Breast epithelium (tissue), 4 donors: ENCODE measurements at places on chromosomes 3 and 15.

DNA sequence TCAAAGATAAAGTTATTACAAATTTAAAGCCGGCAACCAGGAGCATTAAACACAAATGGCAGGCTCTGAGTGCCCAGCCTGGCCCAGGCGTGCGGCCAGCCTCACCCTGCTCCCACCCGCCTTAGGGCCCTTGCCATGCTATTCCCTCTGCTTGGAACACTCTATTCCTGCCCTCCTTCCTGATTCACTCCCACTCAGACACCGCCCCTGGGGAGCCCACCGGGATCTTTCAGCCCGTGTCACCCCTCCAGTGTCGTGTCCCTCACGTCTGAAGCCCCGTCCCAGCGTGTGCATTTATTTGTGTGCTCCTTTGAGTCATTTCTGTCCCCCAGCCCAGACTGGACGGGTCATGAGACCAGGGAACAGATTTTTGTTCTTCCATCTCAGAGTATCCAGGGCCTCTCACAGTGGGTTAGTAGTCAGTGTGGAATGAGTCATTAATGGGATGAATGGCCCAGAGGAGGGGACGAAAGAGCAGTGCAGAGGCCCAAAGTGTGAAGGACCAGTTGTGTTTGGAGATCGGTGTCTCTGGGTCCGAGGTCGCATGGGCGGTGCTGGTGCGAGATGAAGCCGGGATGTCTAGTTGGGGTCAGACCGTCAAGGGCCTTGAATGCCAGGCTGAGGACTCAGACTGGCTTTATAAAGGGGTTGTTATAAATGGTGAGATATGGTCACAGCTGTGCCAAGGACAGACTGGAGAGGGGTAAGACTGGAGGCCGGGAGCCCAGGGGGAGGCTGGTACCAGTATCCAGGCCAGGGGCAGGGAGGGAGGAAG is 58.9 kb upstream of the SLC6A6 start:
- no peak for DNase-seq

DNA sequence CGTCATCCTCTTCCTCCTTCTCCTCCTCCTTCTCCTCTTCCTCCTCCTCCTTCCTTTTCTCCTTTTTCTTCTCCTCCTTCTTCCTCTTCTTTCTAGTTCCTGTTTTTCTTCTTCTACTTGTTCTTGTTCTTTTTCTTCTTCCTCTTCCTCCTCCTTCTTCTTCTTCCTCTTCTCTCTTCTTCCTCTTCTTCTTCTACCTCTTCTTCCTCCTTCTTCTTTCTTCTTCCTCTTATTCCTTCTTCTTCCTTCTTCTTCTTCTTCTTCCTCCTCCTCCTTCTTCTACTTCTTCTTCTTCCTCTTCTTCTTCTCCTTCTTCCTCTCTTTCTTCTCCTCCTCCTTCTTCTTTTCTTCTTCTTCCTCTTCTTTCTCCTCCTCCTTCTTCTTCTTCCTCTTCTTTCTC is 310.2 kb upstream of the LMCD1 start:
- no peak for DNase-seq

GRCh38 chr3:103158183-103158582 is 723.4 kb downstream of the ZPLD1 start:
- no peak for DNase-seq

GRCh38 chr15:69134791-69135190 is 25.6 kb upstream of the GLCE start:
- DNase-seq, result no peak

DNA sequence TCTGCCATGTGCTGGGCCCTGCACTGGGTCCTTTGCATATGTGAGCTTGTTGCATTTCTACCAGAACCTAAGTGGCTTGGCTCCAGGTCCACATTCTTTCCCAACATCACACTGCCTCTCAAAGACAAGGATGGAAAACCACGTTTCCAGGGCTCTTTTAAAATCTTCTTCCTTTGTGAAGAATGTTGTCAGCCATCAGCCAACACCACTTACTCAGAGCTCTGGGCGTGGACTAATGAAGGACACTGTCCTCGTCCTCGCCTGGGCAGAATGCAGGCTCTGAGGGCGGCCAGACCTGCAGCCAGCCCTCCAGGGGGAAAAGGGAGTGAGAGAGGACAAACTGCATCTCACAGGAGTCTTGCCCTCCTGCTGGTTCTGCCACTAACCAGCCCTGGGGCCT is 49.7 kb downstream of the MAGEF1 start:
- DNase-seq, result no peak

DNA sequence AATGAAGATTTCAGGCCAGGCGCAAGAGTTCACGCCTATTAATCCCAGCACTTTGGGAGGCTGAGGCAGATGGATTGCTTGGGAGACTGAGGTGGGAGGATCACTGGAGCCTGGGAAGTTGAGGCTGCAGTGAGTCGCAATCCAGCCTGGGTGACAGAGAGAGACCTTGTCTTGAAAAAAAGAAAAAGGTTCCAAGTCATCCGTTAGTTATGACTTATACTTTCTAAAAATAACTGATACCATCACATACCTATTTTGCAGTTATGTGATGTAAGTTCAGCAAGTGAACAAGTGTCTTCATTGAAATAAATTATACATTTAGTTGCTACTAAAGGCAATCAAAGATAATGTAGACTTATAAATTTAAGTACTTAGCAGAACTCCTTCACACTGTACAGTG is 22.1 kb downstream of the CLPX start:
- DNase-seq, result no peak

- no peak for DNase-seq
These were observed 23.6 kb downstream of the CRTC3 start for GRCh38 chr15:90553248-90553745.

GRCh38 chr15:69704229-69704628 is 251.6 kb downstream of the RPLP1 start:
- no peak for DNase-seq

DNA sequence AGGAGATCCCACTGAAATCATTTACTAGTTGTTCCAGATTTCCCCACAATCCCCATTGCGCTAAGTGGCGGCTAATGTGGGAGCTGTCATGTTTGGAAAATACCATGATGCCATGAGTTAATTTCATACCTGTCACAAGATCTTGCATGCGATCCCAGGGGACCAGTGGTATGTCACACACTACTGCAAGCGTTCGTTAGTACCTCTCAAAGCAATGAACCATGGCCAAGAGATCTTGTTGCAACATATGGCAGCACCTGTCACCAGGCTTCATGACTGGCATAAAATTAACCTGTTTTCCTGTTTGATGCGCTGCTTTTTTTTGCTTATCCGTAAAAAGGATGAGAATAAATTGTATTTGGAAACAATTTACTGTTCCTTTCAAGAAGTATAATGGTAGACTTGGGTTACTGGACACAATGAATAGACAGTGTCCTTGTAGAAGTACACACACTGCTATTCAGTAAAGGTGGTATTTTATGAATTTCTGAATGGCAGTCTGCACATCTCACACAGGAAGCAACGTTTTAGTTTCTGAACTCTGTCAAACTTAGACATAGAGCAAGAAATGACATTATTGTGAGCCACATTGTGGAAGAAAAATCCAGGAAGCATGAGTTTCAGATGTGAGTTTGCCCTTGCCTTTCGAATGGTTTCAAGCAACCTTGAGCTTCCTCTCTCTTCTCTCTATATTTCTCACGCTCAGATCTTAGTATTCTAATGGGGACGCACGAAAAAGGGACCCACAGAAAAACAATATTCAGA is 81.9 kb downstream of the CHL1 start:
- no peak for DNase-seq

DNA sequence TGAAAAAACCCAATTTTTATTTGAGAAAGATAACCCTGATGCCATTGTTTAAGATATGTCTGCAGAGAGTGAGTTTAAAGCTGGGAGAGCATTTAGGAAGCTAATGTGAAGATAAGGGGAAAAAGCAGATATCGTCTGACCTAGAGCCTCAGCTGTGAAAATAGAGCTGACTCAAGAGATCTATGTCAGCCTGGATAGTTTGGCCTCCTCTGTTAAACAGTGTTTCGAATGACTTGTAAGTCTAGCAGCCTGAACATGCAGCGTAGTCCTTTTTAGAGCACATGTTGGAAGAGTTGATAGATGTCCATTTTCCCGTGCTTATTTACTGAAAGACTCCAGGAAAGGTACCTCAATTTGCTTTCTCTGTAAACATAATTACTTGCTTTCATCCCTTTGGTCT is 48.1 kb downstream of the ALCAM start:
- no peak for DNase-seq

- DNase-seq, result no peak
These were observed 325.7 kb downstream of the OTOL1 start for GRCh38 chr3:161822291-161822690.

GRCh38 chr3:167437428-167438139 is 36.3 kb downstream of the SERPINI2 start:
- DNase-seq, result no peak

DNA sequence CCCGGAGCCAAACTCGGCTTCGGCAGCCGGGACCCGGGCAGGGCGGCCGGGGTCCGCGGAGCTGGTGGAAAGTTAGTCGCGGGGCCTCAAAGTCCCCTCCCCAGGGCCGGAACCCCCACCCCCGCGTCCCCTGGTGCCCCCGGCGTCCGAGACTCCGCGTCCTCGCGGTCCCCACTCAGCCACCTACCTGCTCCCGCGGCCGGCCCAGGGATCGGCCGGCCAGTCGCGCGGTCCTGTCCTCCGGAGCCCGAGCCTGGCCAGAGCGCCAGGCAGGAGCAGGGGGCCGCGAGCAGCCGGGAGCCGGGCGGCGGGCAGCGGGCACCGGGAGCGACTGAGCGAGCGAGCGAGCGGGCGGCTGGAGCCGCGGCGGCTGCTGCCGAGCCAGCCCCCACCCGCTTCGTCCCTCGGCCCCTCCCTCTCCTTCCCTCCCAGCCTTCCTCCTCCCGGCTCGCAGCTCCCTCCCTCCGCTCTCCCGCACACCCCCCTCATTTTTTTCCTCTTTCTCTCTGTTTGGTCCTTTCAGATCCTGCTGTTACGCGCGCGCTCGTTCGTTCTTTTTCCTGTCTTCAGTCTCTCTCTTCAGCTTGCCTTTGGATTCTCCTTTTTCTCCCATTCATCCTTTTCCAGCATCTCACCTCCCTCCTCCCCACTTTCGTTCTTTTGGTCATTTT is at the start of gene MEGF11:
TSS of gene MEGF11 (minus strand) at position 333 of the 671 bp plus-strand sequence. CDS start 125,347 bp downstream, outside the sequence.
- no peak for DNase-seq

DNA sequence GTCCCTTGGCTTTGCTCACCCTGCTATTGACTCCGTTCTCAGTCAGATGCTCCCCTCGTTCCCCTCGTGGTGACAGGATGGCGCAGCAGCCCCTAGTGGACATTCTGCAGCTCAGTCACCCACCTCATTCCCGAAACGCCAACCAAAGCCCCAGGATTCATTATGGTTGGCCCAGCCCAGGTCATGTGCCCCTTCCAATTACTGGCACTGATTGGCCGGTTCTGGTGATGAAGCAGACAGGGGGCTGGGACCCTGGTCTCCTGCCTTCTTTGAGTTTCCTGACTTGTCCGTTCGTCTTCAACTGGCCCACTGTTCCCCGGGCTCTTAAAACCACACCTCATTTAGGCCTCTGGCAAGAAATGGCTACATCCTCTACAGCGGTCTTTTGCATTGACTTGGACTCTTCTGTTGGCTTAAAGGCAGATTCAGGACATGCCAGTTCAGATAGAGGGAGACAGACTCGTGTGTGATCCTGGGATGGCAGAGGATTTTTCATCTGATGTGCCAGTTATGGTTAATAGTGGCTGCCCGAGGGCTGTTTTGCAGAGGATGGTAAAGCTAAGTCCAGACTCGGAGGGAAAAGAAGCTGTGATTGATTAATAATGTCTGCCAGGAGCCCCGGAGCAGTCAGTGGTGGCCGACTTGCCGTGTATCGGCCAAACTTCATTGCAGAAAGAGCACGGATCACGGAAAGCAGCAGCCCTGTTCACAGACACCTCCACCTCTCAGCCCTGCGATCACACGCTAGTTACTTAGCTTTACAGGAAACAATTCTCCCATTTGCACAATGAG is 37.8 kb downstream of the LSM3 start:
- DNase-seq, result peak; percentile 43

DNA sequence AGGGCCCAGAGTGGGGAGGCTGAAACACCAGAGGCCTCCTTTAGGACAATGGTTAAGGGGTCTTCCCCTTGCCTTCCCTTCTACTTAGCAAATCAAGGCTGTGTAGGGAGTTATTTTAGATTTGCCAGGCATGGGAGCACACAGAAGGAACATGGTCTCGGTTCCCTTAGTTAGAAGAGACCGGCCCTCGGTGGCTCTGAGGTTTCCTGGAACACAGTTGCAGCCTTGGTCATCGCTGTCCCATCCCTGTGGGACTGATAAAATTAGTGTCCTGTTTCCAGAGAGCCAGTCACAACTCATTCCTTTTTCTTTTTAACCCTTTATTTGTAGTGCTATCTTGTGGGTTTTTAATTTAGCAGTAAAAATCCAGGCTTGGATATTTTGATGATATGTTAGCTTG is 81.4 kb downstream of the CRTC3 start:
- DNase-seq, result no peak

DNA sequence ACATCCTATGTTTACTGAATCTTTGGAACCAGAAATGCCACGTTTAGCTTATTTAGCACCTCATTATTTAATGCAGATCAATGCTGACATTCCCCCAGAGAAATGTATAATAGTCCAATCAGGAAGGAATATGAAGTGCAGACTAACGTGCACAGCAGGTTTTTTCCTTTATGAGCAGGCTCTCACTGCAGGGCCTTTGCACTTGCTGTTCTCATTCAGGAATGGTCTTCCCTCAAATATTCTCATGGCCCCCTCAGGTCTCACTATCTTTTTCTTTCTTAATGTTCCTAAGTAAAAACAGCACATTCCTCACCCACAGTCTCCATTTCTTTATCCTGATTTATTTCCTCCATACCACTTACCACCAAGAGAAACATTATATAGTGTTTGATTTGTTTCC is 174.6 kb downstream of the FOXP1 start:
- no peak for DNase-seq

- no peak for DNase-seq
These were observed 154.1 kb downstream of the ZNF609 start for GRCh38 chr15:64614519-64614918.

DNA sequence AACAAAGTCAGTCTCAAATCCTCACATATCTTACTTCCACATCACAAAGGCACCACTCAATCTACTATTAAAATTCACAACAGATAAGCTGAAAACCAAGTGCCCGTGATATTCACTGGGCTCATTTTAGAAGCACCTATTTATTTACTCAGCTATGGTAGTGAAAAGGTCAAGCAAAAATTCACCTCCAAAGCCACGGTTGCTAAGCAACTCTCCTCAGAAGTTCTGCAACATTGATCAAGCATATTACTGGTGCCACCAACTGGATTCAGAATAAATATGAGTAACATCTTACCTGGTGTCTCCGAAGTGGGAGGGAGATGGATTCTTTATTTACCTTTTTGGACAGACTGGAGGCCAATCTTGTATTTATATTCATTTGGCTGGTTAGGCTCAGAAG is 714.8 kb downstream of the FHIT start:
- no peak for DNase-seq

DNA sequence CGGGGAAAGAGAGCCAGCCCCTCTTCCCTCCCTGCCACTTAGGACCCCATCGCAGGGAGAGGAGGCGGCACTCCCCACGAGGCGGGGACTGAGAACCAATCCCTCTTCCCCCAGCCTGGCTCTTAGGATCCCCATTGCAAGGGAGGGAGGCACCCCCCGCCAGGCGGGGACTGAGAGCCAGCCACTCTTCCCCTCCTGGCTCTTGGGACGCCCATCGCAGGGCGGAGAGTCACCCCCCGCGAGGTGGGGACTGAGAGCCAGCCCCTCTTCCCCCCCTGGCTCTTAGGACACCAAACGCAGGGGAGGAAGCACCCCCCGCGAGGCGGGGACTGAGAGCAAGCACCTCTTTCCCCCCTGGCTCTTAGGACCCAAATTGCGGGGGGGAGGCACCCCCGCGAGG is 34.2 kb upstream of the SSUH2 start:
- DNase-seq, result no peak
